HEK293T (cell line): ENCODE measurements at places on chromosomes 2 and 18.

DNA sequence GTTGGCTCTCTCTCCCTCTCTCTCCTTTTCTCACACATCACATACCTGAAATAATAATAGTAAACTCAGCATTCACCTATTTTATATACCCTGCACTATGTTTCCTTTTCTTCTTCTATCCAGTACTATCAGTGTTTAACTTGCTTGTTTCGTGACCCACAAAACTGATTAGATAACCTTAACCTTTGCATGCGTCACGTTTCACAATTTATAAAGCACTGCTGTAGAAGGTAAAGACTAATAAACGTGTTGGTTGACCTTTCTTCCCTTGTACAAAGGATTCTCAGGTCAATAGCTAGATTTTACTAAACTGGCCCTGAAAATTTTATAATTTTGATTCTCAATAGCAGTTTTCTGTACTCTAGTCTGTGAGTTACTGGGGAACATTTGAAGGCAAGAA, 791.7 kb downstream of the DPP10 start:
- DNase-seq, result no peak

- DNase-seq, result no peak
Measured at GRCh38 chr2:78999406-78999805, 26.1 kb upstream of the REG3G start.

DNA sequence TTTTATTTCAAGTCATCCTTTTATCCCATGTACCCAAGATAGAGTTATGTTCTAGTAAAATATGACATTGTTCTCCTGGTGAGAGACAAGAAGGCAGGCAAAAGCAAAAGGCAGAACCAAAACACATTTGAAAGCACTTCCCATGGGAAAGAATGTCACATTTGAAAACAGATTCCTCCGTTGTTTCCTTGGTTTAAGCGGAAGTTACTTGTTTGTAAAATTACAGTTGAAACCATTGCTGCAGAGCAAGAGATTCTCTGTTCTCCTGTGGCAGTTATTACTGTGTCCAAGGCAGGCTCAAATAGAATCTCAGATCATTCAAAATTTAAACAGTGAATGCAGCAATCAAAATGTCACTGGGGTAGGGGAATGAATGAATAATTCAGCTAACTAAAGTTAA, 149.6 kb downstream of the MTCL1 start:
- no peak for DNase-seq

GRCh38 chr2:137411585-137411984, 552.7 kb upstream of the HNMT start:
- no peak for DNase-seq

DNA sequence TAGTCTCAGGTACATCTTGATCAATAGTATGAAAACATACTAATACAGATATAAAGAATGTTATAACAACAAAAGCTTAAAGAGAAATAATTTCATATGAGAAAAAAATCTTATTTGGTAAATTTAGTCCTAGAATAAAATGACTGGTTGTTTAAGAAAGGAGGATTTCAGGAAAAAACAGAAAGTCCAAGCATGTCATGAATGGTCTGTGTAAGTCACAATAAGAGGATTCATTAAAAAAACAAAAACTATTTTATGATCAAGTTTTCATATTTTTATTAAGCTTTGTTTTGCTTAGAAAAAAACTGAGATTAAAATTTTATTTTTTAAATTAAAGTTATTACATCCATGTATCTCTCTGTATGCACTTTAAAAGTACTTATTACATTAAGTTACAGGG, 353.9 kb upstream of the SPHKAP start:
- no peak for DNase-seq

GRCh38 chr18:66638856-66639629, 35.2 kb upstream of the CDH19 start:
- no peak for DNase-seq

- no peak for DNase-seq
Measured at GRCh38 chr2:42964439-42965083, 172.2 kb upstream of the HAAO start.

GRCh38 chr2:110688594-110689091, 10.8 kb upstream of the BUB1 start:
- DNase-seq, result no peak

DNA sequence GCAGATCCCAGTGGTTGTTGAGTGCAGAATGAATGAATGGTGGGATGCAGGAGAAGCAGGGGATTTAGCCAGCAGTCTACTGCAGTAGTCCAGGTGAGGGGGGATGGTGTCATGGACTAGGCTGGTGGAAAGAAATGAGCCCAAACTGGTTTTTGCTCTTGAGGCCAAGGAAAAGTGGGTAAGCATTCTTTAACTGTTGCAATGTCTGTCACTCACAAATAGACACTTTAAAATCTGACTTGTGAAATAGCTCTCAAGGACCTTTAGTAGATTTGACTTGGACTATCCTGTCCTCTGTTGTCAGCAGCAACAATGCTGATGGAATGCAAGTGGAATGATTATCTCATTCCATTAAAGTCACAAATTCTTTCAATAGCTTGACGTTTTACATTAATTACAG, 37.5 kb upstream of the STK17B start:
- no peak for DNase-seq

DNA sequence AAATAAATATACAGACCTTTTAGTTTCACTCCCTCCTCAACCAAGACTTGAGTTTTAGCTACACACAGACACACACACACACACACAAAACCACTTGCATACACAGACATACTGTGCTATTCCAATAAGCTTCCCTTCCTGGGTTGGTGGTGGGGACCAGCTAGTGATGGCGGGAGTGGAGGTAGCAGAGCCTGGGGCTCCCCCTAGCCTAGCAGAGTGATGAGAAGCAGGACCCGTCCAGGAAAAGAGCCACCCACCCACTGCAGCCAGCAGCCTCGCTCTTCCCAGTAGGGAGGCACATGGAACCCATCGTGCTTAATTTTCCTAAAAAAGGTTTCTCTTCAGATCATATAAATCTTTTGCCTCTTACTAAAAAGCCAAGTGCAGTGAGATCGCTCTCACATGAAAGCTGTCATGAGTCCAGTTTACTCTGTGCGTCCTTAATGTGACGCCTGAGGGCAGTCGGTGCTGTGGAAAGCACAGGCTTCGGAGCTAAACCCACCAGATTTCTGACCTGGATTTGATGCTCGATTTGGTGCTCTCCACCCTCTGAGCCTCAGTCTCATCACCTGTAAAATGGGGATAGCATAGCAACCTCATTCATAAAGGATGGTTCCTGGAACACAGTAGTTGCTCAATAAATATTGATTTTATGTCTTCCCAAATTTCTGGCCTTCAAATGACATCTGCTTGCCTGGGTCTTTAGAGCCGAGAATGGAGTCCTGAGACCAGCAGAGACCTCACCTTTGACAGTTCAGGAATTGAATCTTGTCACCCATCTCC, 60.1 kb upstream of the YWHAQ start:
- DNase-seq, result no peak

DNA sequence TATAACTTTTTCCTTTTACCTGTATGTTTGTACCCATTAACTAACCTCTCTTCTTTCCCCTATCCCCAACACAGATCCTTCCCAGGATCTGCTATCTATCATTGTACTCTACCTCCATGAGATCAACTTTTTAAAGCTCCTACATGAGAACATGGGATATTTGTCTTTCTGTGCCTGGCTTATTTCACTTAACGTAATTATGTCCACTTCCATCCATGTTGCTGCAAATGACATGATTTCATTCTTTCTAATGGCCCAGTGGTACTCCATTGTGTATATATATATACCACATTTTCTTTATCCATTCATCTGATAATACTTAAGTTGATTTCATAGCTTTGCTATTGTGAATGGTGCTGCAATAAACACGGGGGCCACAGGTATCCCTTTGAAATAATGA, 135.9 kb upstream of the THUMPD2 start:
- no peak for DNase-seq

GRCh38 chr18:50826027-50826426, 6.2 kb upstream of the MRO start:
- DNase-seq, result no peak
